ENCODE measurements at places on chromosomes 1 and 21. TPM values are rescaled to one million over a fixed set of nuclear protein-coding genes. Genes with fewer than 3 reads are reported as not detected.
A peak's percentile ranks its signal among the peaks of the same experiment; 100 is the strongest.

The IL19 gene
- total RNA-seq = not detected

DNA sequence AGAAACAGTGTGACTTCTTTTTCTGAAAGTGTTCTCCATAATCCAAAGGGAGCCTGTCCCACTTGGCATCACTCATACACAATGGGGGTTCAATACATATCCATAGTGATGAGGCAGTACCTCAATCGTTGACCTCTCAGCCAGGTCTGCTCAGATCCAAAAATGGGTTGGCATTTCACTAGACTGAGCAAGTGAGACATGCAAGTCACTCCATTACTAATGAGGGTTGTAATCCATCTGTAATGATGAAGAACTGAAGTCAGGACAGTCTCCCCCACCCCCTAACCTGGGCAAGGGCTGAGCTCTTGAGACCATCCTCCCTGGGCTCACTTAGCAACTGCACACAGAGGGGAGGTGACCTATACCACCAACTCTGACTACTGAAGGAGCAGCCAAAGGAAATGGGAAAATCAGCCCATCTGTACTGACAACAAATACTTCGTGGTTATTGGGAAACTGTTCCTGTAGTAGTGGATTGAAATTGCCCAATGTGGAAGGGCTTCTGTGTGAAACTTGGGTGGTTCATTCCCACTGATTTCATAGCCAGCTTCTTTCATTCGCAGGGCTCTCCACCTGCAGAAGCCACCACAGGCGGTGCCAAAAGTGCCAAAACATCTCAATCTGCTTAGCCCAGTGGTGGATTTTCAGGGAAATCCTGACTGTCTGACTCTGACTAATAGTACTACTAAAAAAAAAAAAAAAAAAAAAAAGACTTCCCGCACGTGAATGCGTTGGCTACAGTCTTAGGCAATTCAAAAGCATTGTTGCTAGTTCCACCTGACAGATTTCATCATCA, 5.0 kb downstream of the NGF start:
- no peak for DNase-seq

DNA sequence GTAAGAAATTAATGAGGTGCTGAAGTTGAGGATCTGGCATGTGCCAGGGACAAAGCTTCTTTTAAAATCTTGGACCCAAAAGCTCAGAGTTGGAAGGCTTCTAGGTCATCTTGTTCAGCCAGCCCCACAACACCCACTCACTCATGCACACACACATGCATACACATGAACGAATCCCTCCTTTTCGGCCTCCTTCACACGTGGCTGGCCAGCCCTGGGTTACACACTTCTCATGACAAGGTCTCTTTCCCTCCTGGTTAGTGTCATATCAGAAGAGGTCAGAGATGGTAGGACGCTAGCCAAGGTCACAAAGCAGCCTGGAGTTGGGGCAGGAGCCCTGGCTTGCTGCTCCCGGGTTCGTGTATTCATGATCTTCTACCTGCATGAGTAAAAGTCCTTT, 6.9 kb downstream of the DMBX1 start:
- DNase-seq = no peak

The NHLH1 gene
- total RNA-seq = not detected

The OR2L5 gene
- 0.07 TPM for total RNA-seq

GRCh38 chr1:99110140-99111041, 105.7 kb upstream of the PLPPR5 start:
- no peak for DNase-seq

The THEM4 gene
- 18.1 TPM for total RNA-seq

The PLPP3 gene
- 32.8 TPM for total RNA-seq

DNA sequence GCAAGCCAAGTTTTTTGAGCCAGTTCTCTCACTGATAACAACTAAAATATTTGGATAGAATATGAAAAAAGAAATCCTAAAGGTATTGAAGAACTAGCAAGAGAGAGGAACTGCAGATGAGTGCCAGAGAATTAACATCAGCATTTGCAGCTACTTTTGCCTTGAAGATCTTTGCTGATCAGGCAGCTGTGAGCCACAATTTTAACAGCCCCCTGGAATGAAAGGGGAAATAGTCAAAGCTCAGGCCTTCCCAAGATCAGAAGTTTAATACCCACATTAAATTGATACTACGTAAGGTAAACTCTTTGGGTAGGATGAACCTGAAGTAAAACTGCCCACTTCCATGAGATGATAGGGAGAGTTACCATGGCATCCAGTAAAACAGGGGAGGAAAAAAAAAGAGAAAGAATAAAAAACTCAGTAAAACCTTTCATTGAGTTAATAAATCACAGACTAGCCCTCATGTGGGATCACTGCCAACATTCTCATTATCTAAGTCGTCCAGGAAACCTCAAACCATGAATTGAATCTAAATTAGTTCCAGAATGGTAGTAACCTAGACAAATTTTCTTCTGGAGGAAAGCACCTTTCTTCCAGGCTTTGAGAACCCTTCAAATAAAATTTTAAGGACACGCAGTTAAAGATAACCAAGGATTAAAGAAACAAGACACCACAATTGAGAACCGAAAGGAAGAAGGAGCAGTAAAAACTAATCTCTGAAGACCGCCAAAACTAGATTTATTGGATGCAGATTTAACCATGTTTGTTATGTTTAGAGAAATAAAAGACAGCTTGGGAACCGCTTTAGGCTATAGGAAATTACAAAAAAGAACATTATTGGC, 28.3 kb downstream of the SCP2 start:
- DNase-seq = peak; percentile 33

- DNase-seq = no peak
Measured at GRCh38 chr1:242089911-242090310, 91.0 kb upstream of the MAP1LC3C start.

GRCh38 chr1:78156805-78157521, 111.2 kb downstream of the GIPC2 start:
- peak; percentile 55 for DNase-seq

GRCh38 chr1:75438355-75438754, 172.6 kb downstream of the SLC44A5 start:
- DNase-seq = no peak

The CLDN8 gene
- total RNA-seq = 0.46 TPM

DNA sequence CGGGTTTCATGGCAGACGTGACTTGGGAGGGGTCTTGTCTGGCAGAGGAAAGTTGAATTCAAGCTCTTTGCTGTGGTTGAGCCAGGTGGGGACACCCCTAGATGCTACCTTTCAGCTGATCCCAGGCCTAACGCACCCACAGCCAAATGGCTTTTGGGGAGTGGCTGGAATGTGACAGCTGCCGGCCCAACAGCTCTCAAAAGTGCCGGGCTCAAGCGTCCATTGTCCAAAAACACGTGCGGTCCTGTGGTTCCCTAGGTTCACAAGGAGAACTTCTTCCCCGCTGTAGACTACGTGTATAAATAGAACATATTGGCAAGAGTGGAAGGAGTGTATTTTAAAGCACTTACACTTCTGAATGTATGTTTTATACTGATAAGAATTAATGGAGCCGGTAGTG, 87.1 kb upstream of the ARHGEF16 start:
- DNase-seq = no peak

The ZSWIM5 gene
- 1.6 TPM for total RNA-seq

- DNase-seq = no peak
Measured at GRCh38 chr1:211535346-211535745, 43.4 kb upstream of the RD3 start.

DNA sequence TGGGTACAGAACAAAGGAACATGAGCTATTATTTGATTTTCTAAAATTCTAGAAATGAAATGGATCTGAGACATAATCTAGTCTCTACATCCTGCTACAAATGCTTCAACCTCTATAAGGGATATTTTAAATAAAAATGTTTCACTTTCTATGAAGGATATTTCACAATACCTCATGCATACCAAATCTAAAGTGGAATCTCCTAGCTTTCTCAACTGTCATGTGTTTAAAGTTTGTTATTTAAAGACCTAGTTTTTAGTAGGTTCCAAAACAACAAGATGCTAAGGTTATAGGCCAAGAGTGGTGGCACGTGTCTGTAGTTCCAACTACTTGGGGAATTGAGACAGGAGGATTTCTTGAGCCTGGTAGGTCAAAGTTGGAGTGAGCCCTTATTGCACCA, 47.6 kb downstream of the KDM5B start:
- DNase-seq = no peak

The TMEM269 gene
- total RNA-seq = not detected

The PLEKHA6 gene
- total RNA-seq = 53.8 TPM

The TIE1 gene
- total RNA-seq = 1.5 TPM

DNA sequence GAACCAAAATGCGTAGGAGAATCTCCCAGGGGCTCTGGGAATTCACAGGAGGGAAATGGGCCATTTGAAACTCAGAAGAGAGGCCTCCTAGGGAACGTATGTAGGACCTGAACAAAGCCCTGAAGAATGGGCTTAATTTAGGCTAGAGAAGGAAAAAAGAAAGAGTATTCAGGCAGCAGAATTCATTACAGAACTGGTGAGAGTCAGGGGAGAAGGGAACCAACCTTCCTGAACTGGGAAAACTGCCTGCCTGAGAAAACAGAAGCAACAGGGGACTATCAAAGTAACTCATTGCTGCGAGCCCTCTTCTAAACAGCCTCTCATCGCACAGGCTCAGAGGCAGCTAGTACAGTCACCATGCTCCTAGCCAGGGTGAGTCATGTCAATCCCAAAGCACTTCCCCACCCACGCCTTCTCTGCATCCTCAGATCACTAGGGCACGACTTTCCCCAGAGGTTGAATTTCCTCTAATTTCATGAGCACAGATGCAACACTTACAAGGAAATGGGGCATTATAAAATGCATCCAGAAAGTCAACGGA, 98.1 kb downstream of the ADSS2 start:
- peak; percentile 95 for DNase-seq

- peak; percentile 91 for DNase-seq
Measured at GRCh38 chr1:55443175-55443915, 228.2 kb upstream of the USP24 start.

GRCh38 chr1:180053594-180054567, 99.3 kb downstream of the CEP350 start:
- DNase-seq = no peak

- peak; percentile 68 for DNase-seq
Measured at GRCh38 chr21:34603002-34603709, 11.8 kb downstream of the RCAN1 start.

DNA sequence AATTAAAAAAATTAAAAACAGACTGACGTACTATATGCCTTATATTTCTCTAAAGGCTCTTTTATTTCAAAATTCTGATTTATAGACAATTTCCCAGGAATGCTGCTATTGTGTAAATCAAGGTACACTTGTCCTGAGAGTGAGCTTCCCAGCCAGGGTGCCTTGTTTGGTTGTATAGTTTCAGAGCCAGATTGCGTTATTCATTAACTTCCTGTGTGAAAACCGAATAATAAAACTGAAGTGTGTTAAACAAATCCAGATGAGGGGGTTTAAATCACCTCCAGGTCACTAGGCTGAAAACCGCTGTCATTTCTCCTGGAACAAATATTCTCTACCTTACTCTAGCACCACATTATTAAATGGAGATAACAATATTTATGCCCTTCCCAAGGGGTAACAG, 68.7 kb downstream of the LMX1A start:
- no peak for DNase-seq

DNA sequence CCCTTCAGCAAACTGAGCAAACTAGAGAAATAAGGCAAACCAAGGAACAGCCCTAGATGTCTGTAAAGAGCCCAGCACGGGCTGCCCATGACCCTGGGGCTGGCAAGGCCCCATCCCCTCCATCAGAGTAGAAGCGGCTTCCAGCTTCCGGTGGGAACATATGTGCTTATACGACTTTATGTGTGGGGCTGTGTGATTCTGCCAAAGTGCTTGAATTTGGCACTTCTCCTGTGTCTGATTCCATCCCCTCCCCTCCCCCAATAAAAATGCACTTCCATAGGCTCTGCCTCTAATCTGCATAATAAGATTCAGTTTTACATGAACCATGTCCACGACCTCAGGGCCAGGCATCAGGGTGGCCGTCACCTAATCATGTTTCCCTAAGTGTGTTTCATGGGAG, 236.6 kb downstream of the DSCAM start:
- DNase-seq = no peak

DNA sequence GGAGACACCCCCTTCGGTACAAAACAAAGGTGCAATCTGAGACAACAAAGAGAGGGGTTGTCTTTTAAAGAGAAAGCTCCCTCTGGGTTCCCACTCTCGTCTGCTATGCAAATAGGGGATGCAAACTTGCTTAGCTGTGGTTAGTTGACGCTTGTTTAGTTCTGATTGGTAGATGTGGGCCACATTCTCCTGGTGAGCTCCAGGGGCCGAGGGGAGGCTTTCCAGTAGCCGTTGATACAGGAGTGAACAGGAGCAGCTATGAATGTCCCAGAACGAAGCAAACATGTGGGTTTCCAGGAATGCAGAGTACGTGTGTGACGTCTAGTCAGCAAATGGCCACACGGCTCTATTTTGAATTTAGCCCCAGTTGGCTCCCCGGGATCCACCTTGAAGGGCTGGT, 14.7 kb downstream of the TFF2 start:
- DNase-seq = no peak

DNA sequence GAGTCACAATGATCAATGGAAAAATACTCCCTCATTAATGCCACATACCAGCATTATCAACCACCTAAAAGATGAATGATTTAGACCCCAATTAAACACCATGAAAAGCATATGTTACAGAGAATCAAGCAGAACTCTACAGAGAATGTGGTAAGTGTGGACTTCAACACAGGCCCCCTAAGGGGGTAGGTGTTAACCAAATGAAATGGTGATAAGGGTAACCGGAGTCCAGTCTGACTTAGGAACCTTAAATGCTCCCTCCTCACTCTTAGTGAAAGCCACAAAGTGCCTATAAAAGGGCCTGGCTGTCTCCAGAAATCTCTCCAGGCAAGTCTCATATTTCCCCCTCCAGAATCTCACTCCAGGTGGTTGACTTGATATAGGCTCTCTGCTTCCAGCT, 149.2 kb upstream of the FOXD3 start:
- DNase-seq = no peak

The C1orf87 gene
- total RNA-seq = not detected

DNA sequence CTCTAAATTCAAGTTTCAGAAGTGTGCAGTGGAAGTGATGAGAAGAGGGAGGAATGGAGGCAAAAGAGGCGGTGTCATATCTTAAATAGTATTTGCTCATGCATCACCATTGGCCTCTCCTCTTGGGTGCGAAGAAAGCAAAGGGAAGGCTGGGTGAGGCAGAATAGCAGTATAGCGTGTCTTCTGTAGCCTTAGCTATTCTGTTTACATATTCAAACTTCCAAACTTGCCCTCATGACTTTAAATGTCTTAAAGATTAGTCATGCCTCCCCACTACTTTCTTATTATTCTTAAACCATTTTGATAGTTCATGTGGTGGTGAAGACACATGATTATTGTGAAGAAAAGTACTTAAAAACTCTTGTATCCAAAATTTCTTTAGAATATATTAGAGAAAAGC, 104.6 kb upstream of the TENT5C start:
- DNase-seq = peak; percentile 41

The GPR25 gene
- not detected for total RNA-seq

GRCh38 chr1:203593723-203594122, 32.9 kb upstream of the ATP2B4 start:
- DNase-seq = peak; percentile 69

DNA sequence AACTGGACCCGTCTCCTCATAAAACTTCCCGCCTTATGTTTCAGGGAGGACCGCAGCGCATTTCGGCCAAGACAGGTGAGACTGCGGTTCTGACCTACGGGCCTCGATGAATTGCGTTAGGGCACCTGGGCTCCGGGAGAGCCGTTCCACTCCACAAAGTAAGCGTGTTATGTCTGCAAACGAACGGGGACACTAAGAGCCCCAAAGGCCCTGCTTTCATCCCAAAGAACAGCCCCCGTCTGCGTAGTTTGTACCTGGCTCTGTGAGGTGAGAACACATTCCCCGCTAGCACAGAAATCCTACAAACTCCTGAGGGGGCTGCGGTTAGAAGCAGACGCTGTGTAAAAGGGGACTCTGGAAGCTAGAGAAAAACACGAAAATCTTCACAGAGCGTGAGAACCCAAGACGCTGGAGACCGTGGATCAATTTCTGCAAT, 41.6 kb upstream of the PPIAL4F start:
- DNase-seq = no peak

- peak; percentile 54 for DNase-seq
Measured at GRCh38 chr1:169873582-169874199, 20.0 kb downstream of the SCYL3 start.

Data from PC-3 (cell line).